ENCODE measurements at places on chromosomes 3 and 15.

GRCh38 chr3:156637480-156638022, 36.8 kb upstream of the TIPARP start:
- no peaks in the 10 kb centered on the region for H3K4me1 ChIP-seq
- H3K4me3 ChIP-seq = no peak overlapping the region
- peaks cover 2% of the 10 kb centered on the region for H3K36me3 ChIP-seq
- no peak for DNase-seq
- H3K27ac ChIP-seq = no peak overlapping the region
- no peaks in the 10 kb centered on the region for H3K27me3 ChIP-seq

DNA sequence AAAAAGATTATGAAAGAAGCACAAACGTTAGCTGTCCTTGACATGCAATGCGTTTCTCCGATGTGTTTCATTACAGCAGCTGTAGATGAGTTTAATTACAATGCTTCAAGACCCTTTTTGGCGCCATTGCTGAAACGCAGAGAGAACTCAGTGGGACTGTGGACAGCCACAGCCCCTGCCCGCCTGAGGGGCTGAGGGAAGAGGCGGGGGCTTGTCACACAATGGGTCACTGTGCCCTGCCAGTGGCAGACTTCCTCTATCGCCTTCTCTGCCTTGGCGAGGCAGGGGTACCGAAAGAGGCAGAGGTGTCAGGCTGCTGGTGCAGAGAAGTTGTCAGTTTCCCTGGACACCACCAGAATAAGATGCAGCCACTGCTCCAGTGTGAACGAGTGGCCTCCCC, 252.0 kb downstream of the NR2F2 start:
- H3K36me3 ChIP-seq = no peaks in the 10 kb centered on the region
- no peak overlapping the region for H3K4me3 ChIP-seq
- DNase-seq = no peak
- no peaks in the 10 kb centered on the region for H3K4me1 ChIP-seq
- H3K27me3 ChIP-seq = peaks cover 8% of the 10 kb centered on the region

- peaks cover 2% of the 10 kb centered on the region for H3K36me3 ChIP-seq
- H3K27ac ChIP-seq = no peak overlapping the region
- H3K27me3 ChIP-seq = no peaks in the 10 kb centered on the region
- H3K4me3 ChIP-seq = no peak overlapping the region
- H3K4me1 ChIP-seq = no peaks in the 10 kb centered on the region
- DNase-seq = no peak
Observed at GRCh38 chr3:134879990-134880389, 84.9 kb downstream of the EPHB1 start.

GRCh38 chr15:81151389-81151788, 17.3 kb downstream of the CFAP161 start:
- H3K4me3 ChIP-seq = no peak overlapping the region
- DNase-seq = no peak
- no peaks in the 10 kb centered on the region for H3K4me1 ChIP-seq
- no peaks in the 10 kb centered on the region for H3K36me3 ChIP-seq
- H3K27me3 ChIP-seq = peaks cover 24% of the 10 kb centered on the region

- no peaks in the 10 kb centered on the region for H3K27me3 ChIP-seq
- H3K36me3 ChIP-seq = no peaks in the 10 kb centered on the region
- peaks cover 1% of the 10 kb centered on the region for H3K4me1 ChIP-seq
- no peak overlapping the region for H3K4me3 ChIP-seq
Observed at GRCh38 chr3:12815719-12816118, 19.2 kb downstream of the CAND2 start.

DNA sequence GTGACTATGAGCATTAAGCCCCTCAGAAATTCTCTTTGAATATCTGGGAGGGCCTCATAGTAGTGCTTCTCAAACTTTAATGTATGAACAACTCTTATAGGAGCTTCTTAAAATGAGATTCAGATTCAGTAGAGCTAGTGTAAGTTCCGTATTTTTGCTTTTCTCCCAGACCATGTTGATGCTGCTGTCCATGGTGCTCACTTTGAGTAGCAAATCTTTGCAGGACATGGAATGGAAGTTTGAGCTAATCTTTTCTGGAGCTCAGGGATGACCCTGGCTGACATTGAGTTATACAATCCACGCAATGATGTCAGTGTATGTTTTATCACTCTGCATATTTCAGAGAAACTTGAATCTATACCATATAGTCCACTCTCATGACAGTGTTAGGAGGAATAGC, 134.2 kb downstream of the OTOL1 start:
- no peak overlapping the region for H3K4me3 ChIP-seq
- no peak for DNase-seq
- no peaks in the 10 kb centered on the region for H3K36me3 ChIP-seq
- no peaks in the 10 kb centered on the region for H3K27me3 ChIP-seq

GRCh38 chr3:24363242-24363641, 131.4 kb downstream of the THRB start:
- H3K4me1 ChIP-seq = no peaks in the 10 kb centered on the region
- no peak for DNase-seq
- no peaks in the 10 kb centered on the region for H3K27me3 ChIP-seq
- H3K27ac ChIP-seq = no peak overlapping the region

DNA sequence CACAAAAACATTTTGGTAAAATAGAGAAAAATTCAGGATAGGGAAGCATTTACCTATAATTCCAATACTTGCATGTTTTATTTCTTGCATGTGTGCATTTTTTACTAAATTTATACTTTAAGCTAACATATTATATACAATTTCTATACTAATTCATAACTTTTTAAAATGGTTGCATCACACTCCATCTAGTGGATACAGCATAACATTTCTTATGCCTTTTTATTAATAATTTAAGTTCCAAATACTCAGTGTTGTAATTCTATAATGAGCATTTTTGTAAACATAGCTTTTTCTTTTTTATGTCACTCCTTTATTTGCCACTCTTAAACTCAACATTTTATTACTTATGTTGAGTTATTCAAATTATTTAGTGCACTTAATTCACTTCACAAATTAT, 477.7 kb downstream of the ZBBX start:
- H3K27me3 ChIP-seq = no peaks in the 10 kb centered on the region
- no peaks in the 10 kb centered on the region for H3K36me3 ChIP-seq
- H3K4me3 ChIP-seq = no peak overlapping the region
- DNase-seq = no peak
- H3K4me1 ChIP-seq = no peaks in the 10 kb centered on the region

GRCh38 chr3:136546720-136547119, 205.5 kb downstream of the STAG1 start:
- no peak for DNase-seq
- H3K36me3 ChIP-seq = peaks cover 13% of the 10 kb centered on the region
- H3K27me3 ChIP-seq = no peaks in the 10 kb centered on the region
- peaks cover 14% of the 10 kb centered on the region for H3K4me1 ChIP-seq
- H3K27ac ChIP-seq = peak overlapping the region; percentile 61

DNA sequence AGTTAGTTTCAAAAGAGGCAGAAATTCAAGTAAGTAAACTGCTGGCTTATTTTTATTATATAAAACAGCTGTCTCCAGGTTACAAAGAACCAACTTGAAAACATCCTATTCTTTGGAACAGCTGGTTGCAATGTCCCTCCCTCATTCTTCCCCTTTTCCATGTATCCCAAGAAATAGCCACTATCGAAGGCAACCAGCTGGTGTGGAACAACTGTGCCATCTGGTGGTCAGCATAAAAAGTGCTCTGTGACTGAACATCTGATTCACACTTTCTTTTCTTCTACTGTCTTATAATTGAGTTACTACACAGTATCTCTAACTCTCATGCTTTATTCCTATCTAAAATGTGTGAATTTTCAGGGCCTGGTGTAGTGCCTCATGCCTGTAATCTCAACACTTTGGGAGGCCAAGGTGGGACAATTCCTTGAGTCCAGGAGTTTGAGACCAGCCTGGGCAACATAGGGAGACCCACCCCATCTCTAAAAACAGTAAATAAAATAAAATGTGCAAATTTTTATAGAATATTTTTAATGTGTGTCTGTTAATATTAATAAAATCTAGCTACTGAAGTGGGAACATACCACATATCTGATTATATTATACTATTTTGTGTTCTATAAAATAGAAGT, 9.6 kb downstream of the OSBPL11 start:
- H3K4me1 ChIP-seq = peaks cover 20% of the 10 kb centered on the region
- H3K27ac ChIP-seq = no peak overlapping the region
- DNase-seq = no peak
- no peaks in the 10 kb centered on the region for H3K27me3 ChIP-seq
- H3K36me3 ChIP-seq = no peaks in the 10 kb centered on the region
- H3K4me3 ChIP-seq = no peak overlapping the region

DNA sequence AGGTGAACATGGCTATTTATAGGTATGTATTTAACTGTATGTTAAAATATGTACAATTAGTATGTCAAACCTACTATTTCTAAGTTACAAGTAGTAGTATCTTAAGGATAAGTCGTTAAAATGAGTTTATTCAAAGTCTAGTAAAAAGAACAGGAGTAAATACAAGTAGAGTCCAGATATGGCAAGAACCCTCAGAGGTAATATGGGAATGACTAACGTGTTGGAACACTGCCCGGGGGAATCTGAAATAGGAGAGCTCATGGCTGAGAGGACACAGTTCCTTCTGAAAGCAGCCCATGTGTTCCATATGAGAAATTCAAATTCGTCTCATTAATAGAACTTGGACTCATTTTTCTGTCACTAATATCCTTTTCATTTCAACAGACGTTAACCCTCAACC, 158.8 kb downstream of the CLSTN2 start:
- H3K27me3 ChIP-seq = no peaks in the 10 kb centered on the region
- H3K4me1 ChIP-seq = no peaks in the 10 kb centered on the region
- H3K36me3 ChIP-seq = no peaks in the 10 kb centered on the region
- H3K4me3 ChIP-seq = no peak overlapping the region
- no peak for DNase-seq
- H3K27ac ChIP-seq = no peak overlapping the region

DNA sequence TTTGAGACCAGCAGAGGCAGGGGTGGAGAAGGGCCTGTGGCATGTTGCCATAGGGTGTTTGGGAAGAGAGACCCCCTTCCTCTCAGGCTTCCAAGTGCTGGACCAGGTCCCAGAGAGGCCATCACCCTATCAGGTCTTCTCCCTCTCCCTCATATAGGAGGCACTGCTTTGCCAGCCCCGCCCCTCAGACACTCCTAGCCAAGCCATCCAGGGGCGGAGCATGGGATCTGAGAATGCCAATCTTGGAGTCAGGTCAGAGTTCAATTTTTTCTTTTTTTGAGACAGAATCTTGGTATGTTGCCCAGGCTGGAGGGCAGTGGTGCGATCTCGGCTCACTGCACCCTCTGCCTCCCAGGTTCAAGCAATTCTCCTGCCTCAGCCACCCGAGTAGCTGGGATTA, 32.7 kb downstream of the CRABP1 start:
- no peak for DNase-seq
- peaks cover 2% of the 10 kb centered on the region for H3K36me3 ChIP-seq
- no peak overlapping the region for H3K4me3 ChIP-seq
- no peaks in the 10 kb centered on the region for H3K4me1 ChIP-seq
- peaks cover 19% of the 10 kb centered on the region for H3K27me3 ChIP-seq

- H3K27ac ChIP-seq = no peak overlapping the region
- H3K36me3 ChIP-seq = peaks cover 3% of the 10 kb centered on the region
- H3K4me3 ChIP-seq = no peak overlapping the region
Observed at GRCh38 chr3:123511726-123512125, 62.8 kb upstream of the ADCY5 start.

- no peaks in the 10 kb centered on the region for H3K27me3 ChIP-seq
- peaks cover 3% of the 10 kb centered on the region for H3K36me3 ChIP-seq
- H3K4me3 ChIP-seq = no peak overlapping the region
- H3K4me1 ChIP-seq = no peaks in the 10 kb centered on the region
Observed at GRCh38 chr15:97866959-97867358, 93.5 kb upstream of the ARRDC4 start.

- no peaks in the 10 kb centered on the region for H3K4me1 ChIP-seq
- H3K27me3 ChIP-seq = no peaks in the 10 kb centered on the region
- no peak for DNase-seq
- peaks cover 38% of the 10 kb centered on the region for H3K36me3 ChIP-seq
Observed at GRCh38 chr15:84797212-84797611, 19.9 kb upstream of the ALPK3 start.

- peaks cover 18% of the 10 kb centered on the region for H3K27me3 ChIP-seq
- no peak for DNase-seq
- H3K4me1 ChIP-seq = peaks cover 7% of the 10 kb centered on the region
- peak overlapping the region; percentile 86 for H3K4me3 ChIP-seq
- H3K36me3 ChIP-seq = no peaks in the 10 kb centered on the region
- H3K27ac ChIP-seq = peak overlapping the region; percentile 26
Observed at GRCh38 chr15:45023659-45024225, 747 bp downstream of the SORD start.

- no peak for DNase-seq
- H3K36me3 ChIP-seq = peaks cover 19% of the 10 kb centered on the region
- H3K4me3 ChIP-seq = peak overlapping the region; percentile 89
- H3K27ac ChIP-seq = peak overlapping the region; percentile 80
- H3K27me3 ChIP-seq = no peaks in the 10 kb centered on the region
- H3K4me1 ChIP-seq = peaks cover 37% of the 10 kb centered on the region
Observed at GRCh38 chr3:48684480-48685143, 1.1 kb downstream of the NCKIPSD start.

DNA sequence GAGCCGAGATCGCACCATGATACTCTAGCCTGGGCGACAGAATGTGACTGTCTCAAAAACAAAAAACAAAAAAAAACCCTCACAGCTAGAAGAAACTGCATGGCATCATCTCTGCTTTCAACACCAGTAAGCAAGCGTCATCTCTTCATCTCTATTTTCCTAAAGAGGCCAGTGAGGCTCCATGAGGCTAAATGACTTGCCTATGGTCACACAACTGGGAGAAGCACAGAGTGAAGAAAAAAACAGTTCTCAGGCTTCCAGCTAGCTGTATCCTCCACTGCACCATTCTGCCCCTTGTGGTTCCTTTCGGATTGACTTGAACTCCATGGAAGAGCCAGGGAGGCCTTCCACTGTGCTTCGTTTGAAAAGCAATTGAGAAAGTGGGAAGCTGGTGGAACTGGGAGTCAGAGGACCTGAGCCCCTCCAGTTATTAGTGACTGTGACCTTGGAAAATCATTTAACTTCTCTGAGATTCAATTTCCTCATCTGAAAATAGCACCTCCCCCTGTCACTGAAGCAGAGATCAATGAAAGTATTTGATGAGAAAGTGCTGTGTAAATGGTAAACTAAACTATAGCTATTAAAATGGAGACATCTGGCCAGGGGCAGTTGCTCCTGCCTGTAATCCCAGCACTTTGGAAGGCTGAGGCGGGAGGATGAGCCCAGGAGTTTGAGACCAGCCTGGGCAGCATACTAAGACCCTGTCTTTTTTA, 32.1 kb upstream of the DENND4A start:
- H3K36me3 ChIP-seq = no peaks in the 10 kb centered on the region
- peaks cover 45% of the 10 kb centered on the region for H3K4me1 ChIP-seq
- H3K4me3 ChIP-seq = no peak overlapping the region

- no peak overlapping the region for H3K27ac ChIP-seq
- peaks cover 27% of the 10 kb centered on the region for H3K27me3 ChIP-seq
- DNase-seq = no peak
- no peak overlapping the region for H3K4me3 ChIP-seq
- no peaks in the 10 kb centered on the region for H3K4me1 ChIP-seq
Observed at GRCh38 chr3:146164971-146165769, 4.2 kb upstream of the PLOD2 start.

DNA sequence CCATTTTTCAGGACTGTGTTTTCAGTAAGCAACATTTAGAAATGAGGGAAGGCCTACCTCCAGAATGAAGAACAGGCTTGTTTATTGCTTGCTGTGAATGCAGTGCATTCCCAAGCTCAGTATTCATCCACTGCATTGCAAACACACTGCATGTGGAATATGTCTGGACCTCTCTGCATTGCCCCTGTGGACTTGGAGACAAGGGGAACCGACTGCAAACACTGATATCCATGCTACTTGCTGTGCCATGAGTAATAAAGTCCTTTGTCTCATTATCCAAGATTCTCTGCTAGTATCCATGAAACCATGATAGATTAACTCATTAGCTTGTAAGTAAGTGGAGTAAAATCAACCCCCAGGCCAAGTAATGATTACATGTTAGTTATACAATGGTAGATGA, 301.2 kb upstream of the NR2E3 start:
- DNase-seq = no peak
- H3K27me3 ChIP-seq = peaks cover 31% of the 10 kb centered on the region
- H3K4me1 ChIP-seq = no peaks in the 10 kb centered on the region
- H3K36me3 ChIP-seq = no peaks in the 10 kb centered on the region
- H3K4me3 ChIP-seq = no peak overlapping the region
- no peak overlapping the region for H3K27ac ChIP-seq

All from central memory CD8-positive, alpha-beta T cell (primary cell).